ENCODE measurements at places on chromosomes 12 and 14.

GRCh38 chr14:24060984-24061913, 9.4 kb downstream of the CARMIL3 start:
- DNase-seq = no peak
- no peak overlapping the region for H3K4me3 ChIP-seq
- H3K36me3 ChIP-seq = no peaks in the 10 kb centered on the region
- H3K27ac ChIP-seq = no peak overlapping the region
- H3K4me1 ChIP-seq = no peaks in the 10 kb centered on the region
- H3K27me3 ChIP-seq = no peaks in the 10 kb centered on the region

DNA sequence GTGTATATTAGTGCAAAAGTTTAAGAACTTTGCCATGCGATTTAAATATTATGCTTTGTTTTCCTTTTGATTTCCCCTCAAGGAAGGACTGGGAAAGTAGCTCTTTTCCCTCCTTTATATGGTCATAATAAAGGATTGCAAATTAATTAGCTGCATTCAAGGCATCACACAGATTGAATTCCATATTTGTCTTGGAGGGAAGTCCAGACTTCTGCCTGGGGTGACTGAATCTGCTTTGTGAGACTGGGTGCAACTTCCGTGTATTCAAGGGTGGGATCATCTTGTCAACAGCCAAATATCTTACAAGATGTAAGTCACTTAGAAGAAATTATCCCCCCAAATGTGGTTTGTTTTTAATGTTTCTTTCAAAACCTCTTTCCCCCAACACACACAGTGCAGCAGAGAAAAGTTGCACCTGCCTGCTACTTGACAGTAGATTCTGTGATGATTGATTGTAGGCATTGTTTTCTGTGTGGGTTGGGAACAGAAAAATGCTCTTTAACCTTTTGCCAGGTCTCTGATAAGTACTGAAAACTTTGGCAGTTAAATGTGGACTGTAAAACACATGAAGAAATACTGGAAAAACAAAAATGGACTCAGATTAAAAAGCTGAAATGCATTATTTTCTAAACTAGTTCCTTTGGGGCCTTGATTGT, 28.4 kb downstream of the STK38L start:
- no peak overlapping the region for H3K27ac ChIP-seq
- DNase-seq = no peak
- no peaks in the 10 kb centered on the region for H3K4me1 ChIP-seq
- H3K27me3 ChIP-seq = no peaks in the 10 kb centered on the region
- H3K36me3 ChIP-seq = no peaks in the 10 kb centered on the region
- no peak overlapping the region for H3K4me3 ChIP-seq

DNA sequence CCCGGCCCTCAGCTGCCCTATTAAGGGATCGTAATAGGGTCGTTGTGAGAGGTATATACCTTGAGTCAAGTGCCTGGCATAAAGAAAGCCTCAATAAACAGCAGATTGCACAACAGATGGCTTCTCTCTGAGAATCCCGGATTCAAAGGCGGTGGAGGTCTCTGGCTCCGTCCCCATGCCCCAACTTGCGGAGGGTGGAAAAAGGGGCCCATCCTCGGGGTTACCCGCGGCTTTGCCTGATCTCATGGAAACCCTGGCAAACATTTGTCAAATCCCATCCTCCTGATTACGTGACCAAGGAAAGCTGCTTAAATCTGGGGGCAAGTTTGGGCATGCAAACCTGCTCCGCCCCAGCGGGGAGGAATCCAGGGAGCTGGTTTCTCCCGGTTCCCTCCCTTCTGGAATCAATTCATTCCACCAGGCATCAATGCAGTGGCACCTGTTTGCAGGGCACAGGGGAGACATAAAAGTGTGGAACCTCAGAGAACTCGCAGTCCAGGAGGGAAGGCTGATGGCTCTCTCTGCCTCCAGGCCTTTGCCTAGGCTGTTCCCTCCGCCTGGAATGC, 12.3 kb downstream of the TRPV4 start:
- H3K27ac ChIP-seq = no peak overlapping the region
- no peaks in the 10 kb centered on the region for H3K4me1 ChIP-seq
- no peaks in the 10 kb centered on the region for H3K27me3 ChIP-seq
- peak; percentile 10 for DNase-seq
- H3K4me3 ChIP-seq = no peak overlapping the region

DNA sequence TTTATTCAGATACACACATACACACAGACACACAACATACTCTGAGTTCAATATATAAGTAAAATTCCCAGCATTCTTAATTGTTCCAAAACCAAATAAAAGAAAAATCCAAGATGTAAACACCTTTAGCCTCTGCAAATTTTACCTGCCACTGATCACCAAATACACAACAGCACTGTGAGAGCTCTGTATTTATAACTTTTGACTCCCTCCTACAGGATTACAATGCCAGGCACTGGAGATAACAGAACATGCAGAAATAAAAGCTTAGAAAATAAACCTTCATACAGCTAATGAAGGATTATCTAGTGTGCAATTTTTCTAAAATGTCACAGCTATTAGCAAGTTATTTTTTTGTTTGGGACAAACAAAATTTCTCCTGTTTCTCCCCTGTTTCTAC, 85.0 kb downstream of the TAOK3 start:
- no peak overlapping the region for H3K4me3 ChIP-seq
- H3K36me3 ChIP-seq = no peaks in the 10 kb centered on the region
- no peak for DNase-seq
- no peaks in the 10 kb centered on the region for H3K27me3 ChIP-seq
- no peaks in the 10 kb centered on the region for H3K4me1 ChIP-seq
- H3K27ac ChIP-seq = no peak overlapping the region

GRCh38 chr14:102283631-102284129, 21.3 kb downstream of the MOK start:
- H3K27ac ChIP-seq = no peak overlapping the region
- no peak for DNase-seq
- no peak overlapping the region for H3K4me3 ChIP-seq

DNA sequence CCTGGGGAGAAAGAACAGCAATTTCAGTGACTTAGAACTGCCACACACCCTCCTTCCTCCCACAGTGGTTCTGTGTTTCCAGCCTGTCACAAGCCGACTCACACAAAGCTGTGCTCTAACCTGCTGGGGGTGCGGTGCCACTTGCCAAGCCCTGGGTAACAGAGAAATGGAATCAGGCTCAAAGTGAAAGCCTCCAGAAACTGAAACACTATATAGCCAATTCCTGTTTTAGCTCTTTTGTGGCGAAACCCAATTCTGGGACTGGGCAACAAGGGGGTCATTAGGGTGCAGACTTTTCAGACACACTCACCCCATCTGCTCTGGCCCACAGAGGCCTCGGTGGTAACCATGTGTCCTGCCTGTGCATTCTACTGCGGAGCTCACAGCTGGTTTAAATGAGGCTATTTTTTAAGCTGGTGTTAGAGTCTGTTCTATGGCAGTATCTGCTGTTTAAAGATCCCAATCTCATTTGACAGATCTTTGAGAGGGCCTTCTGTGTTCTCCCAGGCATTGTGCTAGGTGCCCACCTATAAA, 15.2 kb upstream of the ACTR6 start:
- no peak for DNase-seq
- no peak overlapping the region for H3K27ac ChIP-seq
- H3K4me3 ChIP-seq = no peak overlapping the region
- H3K27me3 ChIP-seq = no peaks in the 10 kb centered on the region
- H3K36me3 ChIP-seq = no peaks in the 10 kb centered on the region

- H3K36me3 ChIP-seq = no peaks in the 10 kb centered on the region
Observed at GRCh38 chr14:74604911-74605310, 7.1 kb downstream of the LTBP2 start.

GRCh38 chr12:47828976-47829482, 9.3 kb upstream of the HDAC7 start:
- H3K4me3 ChIP-seq = no peak overlapping the region
- no peak for DNase-seq
- H3K27me3 ChIP-seq = no peaks in the 10 kb centered on the region
- H3K36me3 ChIP-seq = no peaks in the 10 kb centered on the region
- H3K27ac ChIP-seq = peak overlapping the region; percentile 12

- no peak overlapping the region for H3K4me3 ChIP-seq
- H3K27ac ChIP-seq = no peak overlapping the region
- H3K27me3 ChIP-seq = no peaks in the 10 kb centered on the region
- DNase-seq = no peak
- peaks cover 31% of the 10 kb centered on the region for H3K4me1 ChIP-seq
Observed at GRCh38 chr14:61477712-61478462, 156.5 kb downstream of the PRKCH start.

DNA sequence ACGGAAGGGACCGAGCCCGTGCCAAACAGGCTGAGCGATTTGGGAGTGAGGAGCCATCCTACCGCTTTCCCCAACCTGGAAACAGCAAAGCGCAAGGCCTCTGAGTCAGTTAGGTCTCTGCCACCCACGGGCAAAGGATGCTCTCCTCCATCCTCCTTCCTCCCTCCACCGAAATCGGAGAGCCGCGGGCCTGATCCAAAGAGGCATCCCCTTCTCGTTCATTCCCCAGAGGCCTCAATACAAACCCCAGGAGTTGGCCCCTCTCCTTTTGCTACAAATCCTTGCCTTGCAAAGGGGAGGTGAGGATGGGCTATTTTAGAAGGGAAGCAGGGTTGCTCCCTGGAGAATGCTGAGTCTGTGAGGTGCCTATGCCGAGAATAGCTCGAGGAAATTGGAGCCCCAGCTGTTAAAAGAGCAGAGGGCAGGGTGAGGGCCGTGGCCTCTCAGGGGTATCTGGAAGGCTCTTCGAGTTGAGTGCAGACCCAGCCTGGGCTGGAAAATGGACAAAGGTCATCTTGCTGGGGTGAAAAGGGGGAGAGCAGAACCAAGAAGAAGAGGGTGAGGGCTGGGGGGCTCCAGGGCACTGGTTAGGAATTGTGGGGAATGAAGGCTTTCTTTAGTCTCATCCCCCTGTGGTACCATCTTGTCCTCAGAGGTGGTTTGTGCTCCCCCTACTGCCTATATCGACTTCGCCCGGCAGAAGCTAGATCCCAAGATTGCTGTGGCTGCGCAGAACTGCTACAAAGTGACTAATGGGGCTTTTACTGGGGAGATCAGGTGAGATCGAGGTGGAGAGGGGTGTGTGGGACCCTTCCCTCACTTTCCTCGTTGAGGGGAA, 1.1 kb downstream of the TPI1 start:
- no peaks in the 10 kb centered on the region for H3K27me3 ChIP-seq
- peak overlapping the region; percentile 97 for H3K4me3 ChIP-seq
- H3K36me3 ChIP-seq = peaks cover 53% of the 10 kb centered on the region
- DNase-seq = no peak
- H3K4me1 ChIP-seq = peaks cover 23% of the 10 kb centered on the region
- H3K27ac ChIP-seq = peak overlapping the region; percentile 14

- no peak overlapping the region for H3K27ac ChIP-seq
- no peaks in the 10 kb centered on the region for H3K36me3 ChIP-seq
- no peaks in the 10 kb centered on the region for H3K4me1 ChIP-seq
- H3K4me3 ChIP-seq = no peak overlapping the region
Observed at GRCh38 chr12:3376779-3377455, 114.1 kb upstream of the PRMT8 start.

DNA sequence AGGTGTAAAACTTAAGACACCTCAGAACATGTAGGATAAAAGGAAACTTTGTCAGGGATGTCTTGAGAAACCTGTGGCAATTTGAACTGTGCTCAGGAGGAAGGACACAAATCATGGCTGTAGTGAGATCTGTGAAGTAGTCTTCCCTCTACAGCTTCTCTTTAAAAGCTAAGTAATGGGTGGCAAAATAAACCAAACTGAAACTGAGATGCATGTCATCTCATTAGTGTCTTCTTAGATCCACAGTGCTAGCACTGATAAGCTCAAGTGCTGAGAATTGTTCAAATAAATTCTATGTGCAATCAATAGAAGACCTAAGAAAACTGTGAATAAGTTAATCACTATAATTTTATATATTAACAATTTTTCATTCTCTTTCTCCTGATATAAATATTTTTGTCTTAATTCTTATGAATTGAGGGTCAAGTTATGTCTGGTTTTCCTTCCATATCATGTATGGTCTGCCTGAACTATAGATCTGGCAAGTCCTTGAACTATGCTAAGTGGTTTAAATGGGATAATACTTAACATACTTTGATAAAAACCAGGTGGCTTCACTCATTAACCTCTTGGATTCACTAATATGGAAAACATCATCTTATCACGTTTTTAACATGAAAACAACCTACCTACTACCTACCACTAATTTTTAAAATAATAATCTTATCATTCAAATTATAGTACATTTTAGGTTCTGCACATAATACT, 27.2 kb downstream of the SYT1 start:
- H3K36me3 ChIP-seq = no peaks in the 10 kb centered on the region
- no peak overlapping the region for H3K4me3 ChIP-seq
- no peaks in the 10 kb centered on the region for H3K4me1 ChIP-seq
- no peaks in the 10 kb centered on the region for H3K27me3 ChIP-seq

DNA sequence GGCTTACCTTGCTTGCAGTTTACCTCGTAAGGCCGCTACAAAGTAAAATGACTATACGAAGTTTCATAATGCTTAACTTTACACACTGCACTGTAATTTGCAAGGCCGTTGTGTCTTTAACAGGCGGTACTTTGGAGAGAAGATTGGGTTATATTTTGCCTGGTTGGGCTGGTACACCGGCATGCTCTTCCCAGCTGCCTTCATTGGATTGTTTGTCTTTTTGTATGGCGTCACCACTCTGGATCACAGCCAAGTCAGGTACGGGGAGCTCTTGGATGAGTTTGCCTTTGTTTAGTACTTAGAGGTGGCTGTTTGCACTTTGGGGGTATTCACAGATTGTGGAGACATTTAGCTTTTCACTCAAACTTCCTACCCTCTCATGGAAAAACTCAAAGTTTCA, 167.8 kb downstream of the SLC5A8 start:
- DNase-seq = no peak
- no peaks in the 10 kb centered on the region for H3K36me3 ChIP-seq
- no peaks in the 10 kb centered on the region for H3K4me1 ChIP-seq

- no peak overlapping the region for H3K4me3 ChIP-seq
- no peaks in the 10 kb centered on the region for H3K27me3 ChIP-seq
- peaks cover 30% of the 10 kb centered on the region for H3K4me1 ChIP-seq
- H3K36me3 ChIP-seq = no peaks in the 10 kb centered on the region
- no peak overlapping the region for H3K27ac ChIP-seq
Observed at GRCh38 chr14:74973003-74973653, 17.7 kb upstream of the PGF start.

GRCh38 chr12:6784761-6785160, 4.6 kb upstream of the CD4 start:
- DNase-seq = no peak
- H3K36me3 ChIP-seq = no peaks in the 10 kb centered on the region
- no peaks in the 10 kb centered on the region for H3K4me1 ChIP-seq
- H3K4me3 ChIP-seq = no peak overlapping the region
- no peak overlapping the region for H3K27ac ChIP-seq

DNA sequence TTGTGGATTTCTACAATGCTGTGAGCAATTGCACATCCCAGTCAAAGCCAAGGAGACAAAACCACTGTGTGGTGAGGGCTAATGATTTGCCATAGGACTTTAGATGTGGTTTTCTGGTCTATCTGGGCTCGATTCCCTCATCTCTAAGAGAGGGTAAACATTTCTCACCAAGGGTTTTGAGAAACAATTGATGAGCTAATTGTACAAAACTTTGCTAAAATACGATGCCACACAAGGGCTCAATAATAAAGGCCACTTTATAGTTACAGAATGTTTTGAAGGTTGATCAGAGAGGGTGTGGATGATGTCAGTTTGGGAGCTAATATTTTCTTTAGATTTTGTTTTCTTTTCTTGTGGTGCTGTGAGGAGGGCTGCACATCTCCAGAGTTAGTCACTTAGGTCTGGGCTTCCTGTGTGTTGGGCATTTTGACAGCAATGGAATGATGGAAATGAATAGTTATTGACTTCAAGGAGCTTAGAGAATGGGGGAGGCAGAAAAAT, 60.8 kb upstream of the SLC38A4 start:
- H3K4me3 ChIP-seq = no peak overlapping the region
- H3K36me3 ChIP-seq = no peaks in the 10 kb centered on the region
- no peak for DNase-seq
